Activated CD4-positive, CD25-positive, alpha-beta regulatory T cell (primary cell): ENCODE measurements at places on chromosomes 16 and 17.

GRCh38 chr16:84753412-84754326 lies 53.9 kb downstream of the USP10 start:
- DNase-seq: no peak

GRCh38 chr16:53642094-53642493 lies 61.6 kb downstream of the RPGRIP1L start:
- DNase-seq: no peak

DNA sequence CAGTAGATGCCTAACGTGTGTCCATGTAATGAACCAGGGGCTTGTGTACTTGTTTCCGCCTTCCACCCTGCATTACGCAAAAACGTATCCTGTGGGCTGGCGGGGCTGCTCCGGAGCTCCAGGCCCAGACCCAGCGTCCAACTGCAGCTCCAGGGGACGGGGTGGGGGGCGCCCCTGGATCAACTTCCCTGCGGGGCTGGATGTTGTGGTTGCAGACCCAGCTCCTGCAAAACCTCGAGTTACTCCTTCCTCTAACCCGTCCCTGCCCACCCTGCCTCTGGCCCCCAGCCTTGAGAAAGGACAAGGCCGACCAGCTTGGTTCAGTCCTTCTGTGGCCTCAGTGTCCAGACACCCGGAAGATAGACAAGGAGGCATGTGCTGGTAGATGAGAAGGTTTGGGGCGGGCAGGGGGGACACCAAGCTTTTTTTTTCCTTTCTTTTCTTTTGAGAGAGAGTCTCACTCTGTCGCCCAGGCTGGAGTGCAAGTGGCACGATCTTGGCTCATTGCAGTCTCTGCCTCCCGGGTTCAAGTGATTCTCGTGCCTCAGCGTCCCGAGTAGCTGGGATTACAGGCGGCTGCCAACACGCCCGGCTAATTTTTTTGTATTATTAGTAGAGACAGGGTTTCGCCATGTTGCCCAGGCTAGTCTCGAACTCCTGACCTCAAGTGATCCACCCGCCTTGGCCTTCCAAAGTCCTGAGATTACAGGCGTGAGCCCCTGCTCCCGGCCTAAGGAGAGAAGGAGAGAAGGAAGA lies 731 bp upstream of the EXOC7 start:
- no peak for DNase-seq

- no peak for DNase-seq
Measured at GRCh38 chr17:62819511-62820221, 11.6 kb upstream of the MARCHF10 start.

GRCh38 chr17:5181509-5182305 lies 10.0 kb downstream of the ZNF594 start:
- DNase-seq: no peak

DNA sequence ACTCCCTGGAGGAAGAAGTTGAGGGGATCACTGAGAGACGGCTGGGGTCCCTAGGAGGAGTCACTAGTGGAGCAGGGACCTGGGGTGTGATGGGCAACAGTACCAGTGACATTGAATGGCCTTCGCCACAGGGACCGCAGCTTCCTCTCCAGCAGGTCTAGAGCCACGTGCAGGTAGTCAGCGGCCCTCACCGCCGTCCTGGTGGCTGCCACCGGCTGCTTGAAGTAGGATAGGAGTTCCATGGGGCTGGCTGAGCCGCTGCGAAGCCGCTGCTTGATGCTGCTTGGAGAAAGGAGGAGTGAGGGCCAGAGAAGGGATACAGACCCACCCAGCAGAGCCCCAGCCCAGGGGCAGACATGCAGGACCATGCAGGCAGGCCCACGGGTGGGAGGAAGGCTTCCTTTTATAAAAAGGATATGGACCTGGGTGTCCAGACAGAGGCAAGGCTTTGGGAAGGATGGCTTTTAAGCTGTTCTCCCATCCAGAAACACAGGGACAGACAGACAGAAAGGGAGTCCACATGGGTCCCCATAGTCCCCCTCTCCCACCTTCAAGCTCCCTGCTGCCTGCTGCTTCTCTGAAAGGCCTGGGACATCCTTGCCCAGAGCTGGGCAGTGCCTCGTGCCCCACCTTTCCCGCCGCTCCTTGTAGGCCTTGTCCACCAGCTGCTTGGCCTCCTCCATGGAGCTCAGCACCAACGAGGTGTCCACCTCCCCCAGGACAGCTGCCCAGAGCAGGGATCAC lies 827 bp downstream of the MPO start:
- no peak for DNase-seq

GRCh38 chr17:49031965-49032928 lies 35.1 kb downstream of the IGF2BP1 start:
- DNase-seq: no peak

GRCh38 chr17:33889040-33889439 lies 366.0 kb upstream of the CCL2 start:
- no peak for DNase-seq

- DNase-seq: no peak
Measured at GRCh38 chr17:64091116-64091515, 38.8 kb downstream of the ERN1 start.

GRCh38 chr17:63984651-63985386 lies 12.1 kb upstream of the SCN4A start:
- peak; percentile 31 for DNase-seq

DNA sequence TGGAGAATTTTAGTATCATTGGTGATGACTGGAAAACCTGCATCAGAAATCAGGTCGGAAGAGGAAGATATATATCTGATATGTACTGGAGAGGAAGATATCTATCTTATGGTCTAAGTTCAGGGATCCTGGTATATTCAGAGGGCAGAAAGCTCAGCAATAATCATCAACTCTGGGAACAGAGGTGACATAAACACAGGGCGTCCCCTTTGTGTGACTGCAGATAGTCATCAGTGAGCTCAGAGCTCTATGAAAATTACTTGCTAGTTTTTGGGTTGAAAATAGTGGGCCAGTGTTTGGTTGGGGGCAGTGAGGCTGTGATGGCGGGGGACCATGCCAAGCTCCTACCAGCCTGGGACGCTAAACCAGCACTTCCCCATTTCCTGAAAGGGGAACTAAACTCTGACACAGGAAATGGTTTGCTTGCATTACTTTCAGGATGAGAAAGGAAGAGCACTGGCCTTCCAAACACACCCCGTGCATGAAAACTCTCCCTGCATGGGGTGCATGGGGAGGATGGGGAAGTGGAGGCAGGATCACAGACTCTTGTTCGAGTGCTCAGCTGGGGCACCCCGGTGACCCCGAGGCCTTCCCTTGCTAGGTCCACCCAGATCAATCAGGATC lies 15.8 kb downstream of the NOD2 start:
- no peak for DNase-seq

DNA sequence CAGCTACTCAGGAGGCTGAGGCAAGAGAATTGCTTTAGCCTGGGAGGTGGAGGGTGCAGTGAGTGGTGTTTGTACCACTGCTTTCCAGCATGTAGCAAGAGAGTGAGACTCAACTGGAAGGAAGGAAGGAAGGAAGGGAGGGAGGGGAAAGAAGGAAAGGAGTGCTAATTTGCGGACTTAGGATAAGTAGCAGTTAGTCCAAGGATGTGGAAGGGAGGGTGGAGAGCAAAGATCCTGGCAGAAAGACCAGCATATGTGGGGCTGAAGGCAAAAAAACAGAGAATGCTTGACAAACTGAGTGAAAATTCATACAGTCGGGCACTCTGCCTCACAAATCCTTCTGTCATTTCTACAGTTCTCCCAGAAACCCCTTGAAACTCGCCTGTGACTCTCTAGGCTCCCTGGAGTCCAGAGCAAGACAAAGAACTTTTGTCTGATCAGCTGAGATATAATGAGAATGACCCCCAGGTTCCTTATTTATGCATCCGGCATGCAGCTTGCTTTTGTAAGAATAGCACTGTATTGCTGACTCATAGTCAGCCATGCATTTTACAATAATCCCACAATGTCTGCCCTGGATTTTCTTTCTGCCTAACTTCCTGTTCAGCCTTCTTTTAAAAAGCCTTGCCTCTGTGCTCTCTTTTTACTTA lies 31.5 kb downstream of the CDK5RAP3 start:
- DNase-seq: no peak

- DNase-seq: no peak
Measured at GRCh38 chr16:66495440-66495839, 54.5 kb downstream of the TK2 start.

- no peak for DNase-seq
Measured at GRCh38 chr16:83968891-83969649, 1.0 kb downstream of the NECAB2 start.

- no peak for DNase-seq
Measured at GRCh38 chr16:14628806-14629611, 1.1 kb downstream of the PARN start.

- DNase-seq: no peak
Measured at GRCh38 chr17:56754523-56755208, 79.1 kb downstream of the C17orf67 start.

GRCh38 chr17:81527591-81528383 lies at the start of gene FSCN2:
Gene FSCN2, plus strand, starts transcription at chr17:81528377. Its CDS starts 155 bp downstream, at chr17:81528532.
- no peak for DNase-seq

GRCh38 chr16:25138130-25138529 lies 26.6 kb downstream of the LCMT1 start:
- no peak for DNase-seq

DNA sequence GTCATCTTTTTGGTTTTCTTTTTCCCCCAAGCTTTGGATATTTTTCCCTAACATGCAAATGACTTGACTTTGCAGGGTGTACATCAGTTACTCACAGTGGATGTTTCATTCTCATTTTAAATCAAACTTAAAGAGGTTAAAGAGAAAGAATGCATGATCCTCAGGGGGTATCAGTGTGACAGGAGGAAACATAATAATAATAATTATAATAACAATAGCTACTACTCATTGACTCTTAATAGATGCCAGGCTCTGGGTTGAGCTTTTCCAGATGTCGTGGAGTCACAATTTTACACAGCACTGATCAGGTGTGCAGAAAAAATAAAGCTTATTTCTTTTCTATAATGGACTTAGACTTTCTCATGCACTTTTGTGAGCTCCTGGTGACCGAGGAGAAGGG lies 157.2 kb upstream of the CACNG3 start:
- no peak for DNase-seq

DNA sequence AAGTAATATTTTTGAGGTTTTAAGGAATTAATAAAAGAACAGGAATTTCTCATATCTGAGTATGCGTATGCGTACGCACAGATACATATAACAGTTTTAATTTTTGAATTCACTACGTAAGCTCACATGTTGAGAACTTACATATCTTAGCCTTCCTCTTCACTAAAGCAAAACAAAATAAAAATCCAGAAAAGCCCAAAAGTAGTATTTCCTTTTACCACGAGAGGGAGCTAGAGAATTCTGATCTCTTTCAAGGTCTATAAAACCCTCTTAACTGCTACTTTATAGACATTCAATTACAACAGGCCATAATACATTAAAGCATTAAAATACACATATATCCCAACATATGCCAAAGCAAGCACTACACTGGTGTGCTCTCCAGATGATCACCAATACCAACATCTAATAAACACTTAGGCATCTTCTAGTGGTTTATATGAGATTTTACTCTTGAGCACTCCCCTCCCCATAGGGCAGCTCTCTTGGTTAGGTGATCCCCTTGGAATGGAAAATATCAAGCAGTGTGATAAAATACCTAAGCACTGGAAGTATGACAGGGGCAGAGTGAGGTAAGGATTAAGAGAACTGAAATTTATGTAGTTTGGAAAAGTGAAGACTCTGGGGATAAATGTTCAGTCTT lies 94.0 kb downstream of the SKAP1 start:
- no peak for DNase-seq

DNA sequence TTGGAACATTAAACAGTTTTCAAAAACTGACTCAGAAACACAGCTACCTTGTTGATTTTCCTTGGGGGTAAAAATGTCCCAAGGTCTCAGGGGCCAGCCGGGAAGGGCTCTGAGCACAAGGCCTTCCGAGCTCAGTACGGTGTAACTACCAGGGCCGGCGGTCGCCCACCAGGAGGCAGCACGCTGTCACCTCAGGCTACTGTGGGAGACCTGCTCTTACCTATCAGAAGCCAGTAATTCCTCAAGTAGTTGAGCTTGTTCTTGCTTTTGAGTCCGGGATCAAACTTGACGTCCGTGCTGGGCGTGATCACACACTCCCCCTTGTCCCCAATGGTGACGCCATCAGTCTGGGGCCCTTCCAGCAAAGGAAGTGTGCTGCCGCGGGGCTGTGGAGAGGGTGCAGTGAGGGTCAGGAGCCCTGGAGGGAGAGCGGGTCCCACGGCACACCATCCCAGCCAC lies 43.4 kb upstream of the ICAM2 start:
- no peak for DNase-seq

- DNase-seq: no peak
Measured at GRCh38 chr17:40320756-40321523, 12.0 kb downstream of the RARA start.

- no peak for DNase-seq
Measured at GRCh38 chr17:67488161-67488560, 111.1 kb downstream of the PITPNC1 start.

DNA sequence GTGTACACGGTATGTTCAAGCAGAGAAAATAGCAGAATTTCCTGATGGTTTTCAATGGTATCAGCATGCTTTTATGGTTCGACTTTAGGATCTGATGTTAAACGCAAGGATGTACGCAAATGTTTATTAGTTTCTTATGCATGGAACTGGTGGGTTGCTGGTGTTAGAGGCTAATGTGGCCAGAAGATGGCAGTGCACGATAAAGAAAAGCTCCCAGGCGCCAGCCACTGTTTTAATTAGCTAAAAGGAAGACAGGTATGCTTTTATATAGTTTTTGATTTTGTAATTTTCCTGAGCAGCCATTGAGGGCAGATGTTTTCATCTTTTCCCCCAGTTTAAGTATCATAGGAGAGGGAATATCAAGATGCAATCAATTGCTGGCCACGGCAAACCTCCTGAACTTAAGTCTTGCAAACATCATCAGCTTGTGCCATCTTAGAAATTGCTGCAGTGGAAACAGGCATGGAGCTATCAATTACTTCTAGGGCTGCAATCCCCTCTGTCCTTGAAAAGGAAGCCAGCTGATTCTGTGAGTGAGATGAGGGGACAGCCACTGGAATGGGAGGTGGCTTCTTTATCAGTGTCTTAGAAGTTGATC lies 648.5 kb upstream of the RBFOX1 start:
- no peak for DNase-seq

- no peak for DNase-seq
Measured at GRCh38 chr16:54326266-54326662, 39.7 kb upstream of the IRX3 start.

DNA sequence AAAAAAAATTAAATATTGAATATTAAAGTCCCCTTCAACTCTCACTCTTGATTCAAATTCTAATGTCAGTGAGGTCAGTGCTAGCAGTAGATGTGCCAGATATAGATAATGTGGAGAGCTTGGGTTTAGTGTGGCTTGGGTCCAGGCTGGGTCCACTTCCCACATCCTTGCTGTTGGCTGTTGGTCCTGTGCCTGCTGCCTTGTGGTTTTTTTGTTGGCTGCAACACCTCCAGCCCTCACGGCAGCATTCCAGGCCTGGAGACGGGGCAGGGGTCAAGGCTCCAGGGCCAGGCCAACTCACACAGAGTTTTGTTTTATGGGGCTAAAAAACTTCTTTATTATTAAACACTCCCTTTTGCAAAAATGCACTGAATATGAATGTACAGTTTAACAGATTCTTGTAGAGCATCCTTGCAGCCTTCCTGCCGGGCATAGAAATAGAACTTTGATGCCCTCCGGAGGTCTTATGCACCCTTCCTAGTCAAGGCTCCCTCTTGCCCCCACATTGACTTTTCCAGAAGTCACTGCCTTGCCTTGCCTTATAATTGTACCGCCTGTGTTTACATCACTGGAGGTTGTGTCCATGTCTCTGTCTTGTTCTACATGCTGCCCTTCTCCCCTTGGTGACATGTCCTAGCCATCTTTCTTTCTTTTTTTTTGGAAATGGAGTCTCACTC lies 25.5 kb upstream of the MYO15B start:
- DNase-seq: no peak

GRCh38 chr16:85613604-85614337 lies 649 bp downstream of the GSE1 start:
- DNase-seq: no peak
